NCI-H2081 treated with DMSO at 0.1 percent for 48 hours (cell line): ENCODE measurements at places on chromosomes 1 and 21.
A peak's percentile ranks its signal among the peaks of the same experiment; 100 is the strongest.

DNA sequence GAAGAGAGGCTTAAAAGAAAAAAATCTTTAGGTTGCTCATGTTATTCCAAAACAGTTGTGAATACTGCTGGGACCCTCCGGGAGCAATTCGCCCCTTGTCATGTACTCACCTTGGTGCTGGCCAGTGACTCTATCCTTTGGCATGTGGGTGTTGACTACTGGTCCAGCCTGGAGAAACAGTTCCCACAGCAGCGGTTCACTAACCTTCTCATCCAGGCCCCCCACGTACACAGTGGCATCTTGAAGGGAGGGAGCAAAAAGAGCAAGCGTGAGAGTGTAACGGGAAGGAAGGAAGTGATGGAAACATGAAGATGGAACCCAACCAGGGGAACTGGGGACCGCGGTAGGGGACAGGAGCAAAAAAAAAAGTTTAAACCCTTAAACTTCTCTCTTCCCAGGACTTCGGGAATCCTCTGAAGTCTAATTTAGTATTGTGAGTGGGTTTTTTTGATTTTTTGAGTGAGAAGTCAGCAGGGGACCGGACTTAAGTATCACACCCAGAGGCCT is 494 bp downstream of the SF3B4 start:
- DNase-seq: no peak

DNA sequence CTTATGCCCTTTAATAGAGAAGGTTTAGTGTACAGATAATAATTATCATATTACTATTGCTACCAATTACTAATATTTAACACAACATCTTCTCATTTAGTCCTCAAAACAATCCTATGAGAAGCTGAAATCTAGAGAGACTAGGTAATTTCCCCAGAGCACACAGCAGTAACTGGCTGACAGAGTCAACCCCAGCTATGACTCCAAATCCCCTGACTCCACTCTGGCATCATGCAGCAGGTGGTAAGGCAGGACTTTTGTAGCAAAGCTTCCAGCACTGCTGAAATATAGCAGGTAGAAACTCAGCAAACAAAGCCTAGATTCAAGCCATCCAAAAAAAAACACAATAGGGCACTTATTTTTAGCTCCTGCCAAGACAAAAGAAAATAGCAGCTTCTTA is 79.3 kb upstream of the RGS2 start:
- no peak for DNase-seq

DNA sequence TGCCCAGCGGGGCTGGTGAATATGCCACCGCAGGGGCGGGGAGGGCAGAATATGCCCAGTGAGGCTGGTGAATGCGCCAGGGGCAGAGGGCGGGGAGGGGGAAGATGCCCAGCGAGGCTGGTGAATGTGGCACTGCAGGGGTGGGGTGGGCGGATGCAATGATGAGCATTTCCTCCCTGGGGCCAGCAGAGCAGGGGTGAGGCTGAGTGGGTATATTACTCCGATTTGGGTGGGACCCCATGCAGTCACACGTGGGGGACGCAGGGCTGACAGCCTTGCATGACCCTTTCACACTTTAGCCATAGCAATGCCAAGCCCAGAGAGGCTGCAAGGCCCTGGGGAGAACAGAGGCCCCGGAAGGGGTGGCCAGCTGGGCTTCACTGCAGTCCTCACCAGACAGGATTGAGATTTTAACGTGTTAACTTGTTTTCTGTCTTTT is 9.3 kb upstream of the SLX9 start:
- no peak for DNase-seq

GRCh38 chr21:35333831-35334618 is 284.9 kb upstream of the RUNX1 start:
- DNase-seq: no peak

GRCh38 chr1:238592621-238593020 is 701.9 kb upstream of the ZP4 start:
- DNase-seq: no peak

DNA sequence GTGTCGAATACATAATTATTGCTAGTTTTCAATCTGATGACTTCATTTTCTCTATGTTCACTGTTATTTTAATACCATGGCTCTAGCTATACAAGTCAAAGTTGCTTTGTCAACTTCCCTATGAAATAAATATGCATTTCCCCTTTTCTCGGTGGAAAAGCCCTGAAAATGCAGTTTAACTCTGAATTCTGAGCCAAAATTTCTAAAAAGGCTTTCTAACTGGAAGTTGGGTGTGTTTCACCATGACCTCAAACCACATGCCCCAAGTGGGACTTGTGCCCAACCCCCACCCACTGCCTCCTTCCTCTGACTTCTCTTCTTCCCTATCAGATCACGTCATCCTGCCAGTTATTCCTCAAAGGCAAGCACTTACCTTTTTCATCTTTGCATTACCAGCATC is 8.9 kb downstream of the MKNK1 start:
- DNase-seq: no peak

DNA sequence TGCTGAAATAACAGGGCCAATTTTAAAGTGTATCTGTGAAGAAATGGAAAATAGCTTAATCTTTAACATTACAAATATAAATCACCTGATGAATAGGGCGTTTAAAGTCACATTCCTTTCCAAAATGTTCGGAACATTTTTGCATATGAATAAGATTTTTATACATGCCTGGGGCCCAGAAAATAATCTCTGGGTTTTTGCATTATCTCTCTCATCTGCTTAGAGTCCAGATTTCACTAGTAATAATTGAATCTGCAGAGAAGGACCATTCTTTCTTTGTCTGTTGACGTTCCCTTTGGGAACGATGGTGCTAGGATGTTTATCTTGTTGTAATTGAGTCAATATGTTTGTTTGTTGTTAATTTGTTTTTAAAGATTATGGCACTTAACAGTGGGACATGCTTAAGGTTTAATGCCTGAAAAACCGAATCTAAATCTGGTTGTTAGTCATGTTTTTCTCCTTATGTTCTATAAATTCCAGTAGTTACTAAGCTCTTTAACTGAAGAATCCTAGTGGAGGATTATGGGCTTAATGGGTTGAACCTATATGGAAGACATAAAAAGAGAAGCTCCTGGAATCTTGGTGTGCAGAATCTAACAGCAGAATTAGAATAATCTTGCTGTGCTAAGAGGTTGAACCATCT is 140.6 kb downstream of the VPS13D start:
- no peak for DNase-seq

DNA sequence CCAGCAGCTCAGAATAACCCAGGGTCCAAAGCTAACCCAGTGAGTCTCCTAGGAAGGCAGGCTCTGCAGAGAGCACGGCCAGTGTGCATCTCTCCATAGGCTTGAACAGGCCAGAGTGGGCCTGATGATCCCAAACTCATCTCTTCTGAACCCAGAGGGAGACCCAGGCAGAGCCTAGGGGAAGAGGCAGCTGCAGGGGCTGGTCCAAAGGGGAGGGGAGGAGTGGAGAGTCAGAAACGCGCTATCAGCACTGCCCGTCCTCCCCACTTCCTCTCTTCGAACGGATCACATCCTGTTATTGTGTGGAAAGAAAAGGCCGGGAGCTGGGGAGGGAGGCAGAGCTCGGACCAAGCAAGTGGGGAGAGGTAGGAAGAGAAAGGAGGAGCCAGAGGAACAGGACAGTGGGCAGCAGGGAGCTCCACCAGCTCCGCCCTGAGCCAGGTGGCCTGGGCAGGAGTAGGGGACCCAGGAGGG is 20.2 kb downstream of the TAL1 start:
- DNase-seq: no peak

DNA sequence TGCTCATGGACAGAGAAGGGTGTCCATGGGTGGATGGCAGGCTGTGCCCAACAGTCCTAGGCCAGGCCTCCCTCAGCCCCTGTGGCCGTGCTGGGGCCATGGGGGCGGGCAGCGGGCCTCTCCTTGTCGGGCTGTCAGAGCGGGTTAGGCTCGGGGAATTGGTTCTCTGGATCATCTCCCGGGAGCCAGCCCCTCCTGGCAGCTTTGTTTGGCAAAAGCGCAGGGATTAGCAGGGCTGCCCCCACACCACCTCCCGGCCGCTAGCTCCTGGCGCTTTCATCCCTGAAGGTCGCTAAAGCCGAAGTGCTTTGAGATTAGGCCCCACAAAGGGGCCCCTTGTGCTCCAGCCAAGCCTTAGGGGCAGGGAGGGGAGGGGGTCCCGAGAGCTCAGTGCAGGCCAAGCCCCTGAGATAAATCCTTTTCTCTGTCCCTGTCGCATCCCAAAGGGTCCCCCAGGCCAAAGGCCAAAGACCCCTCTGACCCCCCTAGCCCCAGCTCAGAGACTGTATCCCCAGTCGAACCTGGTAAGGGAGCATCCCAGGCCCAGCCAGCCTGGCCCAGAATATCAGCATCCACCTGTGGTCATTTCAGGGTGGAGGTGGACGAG is 9.8 kb upstream of the DMBX1 start:
- no peak for DNase-seq

GRCh38 chr1:10909697-10910680 is 102.5 kb upstream of the TARDBP start:
- no peak for DNase-seq

DNA sequence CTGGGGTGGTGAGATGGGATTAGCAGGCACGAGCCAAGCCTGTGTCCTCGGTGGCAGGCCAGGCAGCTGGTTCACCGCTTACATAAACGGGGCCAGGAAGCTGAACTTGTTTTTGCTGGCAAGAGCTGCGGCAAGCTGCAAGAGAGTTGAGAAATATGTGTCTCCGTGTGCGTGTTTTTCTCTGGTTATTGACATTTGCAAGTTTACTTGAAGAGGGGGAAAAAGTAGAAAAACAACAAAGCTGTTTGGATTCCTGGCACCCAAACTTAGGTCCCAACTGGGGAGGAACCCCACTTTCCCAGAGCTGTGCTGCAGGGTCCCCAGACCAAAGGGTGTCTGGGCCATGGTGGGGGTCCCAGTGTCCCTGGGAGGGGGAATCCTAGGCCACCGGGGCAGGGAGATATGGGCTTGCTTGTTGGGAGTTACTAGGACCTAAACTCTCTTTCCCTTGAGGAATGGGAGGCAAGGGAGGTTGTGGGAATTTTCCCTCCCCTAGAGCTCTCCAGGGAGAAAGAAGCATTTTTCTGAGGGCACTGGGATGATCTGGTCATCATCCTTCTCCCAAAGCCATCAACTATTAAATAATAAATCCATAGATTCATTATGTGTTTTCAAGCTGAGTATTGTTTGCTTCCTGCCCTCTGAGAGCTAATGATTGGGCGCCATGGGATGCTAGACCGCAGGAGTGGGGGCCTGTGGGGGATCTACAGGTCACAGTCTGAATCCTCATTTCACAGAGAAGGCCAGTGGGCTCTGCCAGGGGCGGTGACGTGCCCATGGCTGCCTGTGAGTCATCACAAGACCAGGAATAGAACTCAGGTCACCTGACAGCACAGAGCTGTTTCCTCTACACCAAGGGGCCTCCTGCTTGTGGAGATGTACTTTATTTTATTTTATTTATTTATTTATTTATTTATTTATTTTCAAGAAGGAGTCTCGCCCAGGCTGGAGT is 14.8 kb downstream of the IL6R start:
- no peak for DNase-seq

DNA sequence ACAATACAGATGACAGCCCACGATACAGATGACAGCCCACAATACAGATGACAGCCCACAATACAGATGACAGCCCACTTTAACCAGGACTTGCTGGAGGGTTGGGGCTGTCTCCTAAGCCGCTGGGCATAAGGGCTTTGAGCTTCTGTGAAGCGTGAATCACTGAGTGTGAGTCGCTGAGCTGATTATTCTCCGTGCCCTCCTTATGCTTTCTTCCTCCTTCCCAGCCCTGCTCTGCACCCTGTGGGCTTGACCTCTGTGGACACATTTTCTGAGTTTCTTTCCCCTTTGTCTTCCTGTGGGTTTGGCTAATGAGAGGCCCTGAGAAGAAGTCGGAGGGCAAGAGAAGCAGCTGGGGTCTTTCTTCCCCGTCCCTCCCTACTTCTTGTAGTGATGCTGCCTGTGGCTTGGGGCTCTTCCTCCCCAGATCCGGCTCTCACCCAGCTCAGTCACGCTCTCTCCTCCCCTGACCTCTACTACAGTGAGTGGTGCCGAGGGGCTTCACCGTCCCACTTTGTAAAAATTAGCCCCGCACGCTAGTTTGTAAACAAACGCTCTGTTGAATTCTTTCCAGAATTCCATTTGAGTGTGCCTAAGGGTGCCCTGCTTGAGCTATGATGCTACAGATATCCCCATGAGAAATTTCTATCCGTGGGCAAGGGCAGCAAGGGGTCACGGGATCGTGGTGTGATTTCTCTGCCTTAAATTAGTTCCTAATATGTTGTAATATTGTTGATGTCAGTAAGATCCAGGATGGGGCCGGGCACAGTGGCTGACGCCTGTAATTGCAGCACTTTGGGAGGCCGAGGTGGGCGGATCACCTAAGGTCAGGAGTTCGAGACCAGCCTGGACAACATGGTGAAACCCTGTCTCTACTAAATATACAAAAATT is 46.4 kb upstream of the SOD1 start:
- DNase-seq: no peak

GRCh38 chr1:167643441-167643840 is 13.4 kb downstream of the RCSD1 start:
- DNase-seq: no peak

GRCh38 chr1:182633657-182634281 is 29.6 kb upstream of the RGS16 start:
- peak; percentile 89 for DNase-seq

- no peak for DNase-seq
Measured at GRCh38 chr1:12087797-12088314, 24.8 kb downstream of the TNFRSF8 start.

DNA sequence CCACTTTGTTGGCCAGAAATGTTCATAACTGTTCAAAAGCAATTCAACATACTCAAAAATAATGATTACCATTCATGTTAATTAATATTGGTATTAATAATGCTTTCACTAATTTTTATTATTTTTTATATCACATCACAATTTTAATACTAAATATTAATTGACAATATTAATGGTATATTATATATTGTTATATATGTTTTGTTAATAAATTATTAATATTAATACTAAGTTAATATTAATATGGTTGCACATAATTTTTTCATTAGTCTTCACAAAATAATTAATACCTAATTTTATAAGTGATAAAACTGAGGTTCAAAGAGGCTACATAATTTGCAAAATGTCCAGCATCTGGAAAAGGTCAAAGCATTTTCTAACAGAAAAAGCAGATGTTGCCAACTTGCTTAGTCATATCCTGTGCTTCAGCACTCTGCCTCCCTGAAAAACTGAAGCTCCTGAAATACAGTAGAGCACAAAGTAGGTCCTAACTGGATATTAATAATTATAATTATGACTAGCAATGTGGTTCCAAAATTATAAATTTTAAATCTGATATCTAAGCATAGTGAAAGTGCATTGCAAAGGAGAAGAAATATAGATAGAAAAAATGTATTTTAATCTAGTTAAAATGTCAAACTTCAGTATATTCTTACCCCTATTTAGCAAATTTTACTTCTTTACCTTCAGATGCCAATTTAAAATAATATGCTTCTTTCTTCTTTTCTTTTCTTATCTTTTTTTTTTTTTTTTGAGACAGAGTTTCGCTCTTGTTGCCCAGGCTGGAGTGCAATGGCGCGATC is 123.2 kb upstream of the TNFSF4 start:
- DNase-seq: no peak

GRCh38 chr1:228873709-228874108 is 138.4 kb downstream of the RHOU start:
- no peak for DNase-seq

GRCh38 chr1:177700856-177701255 is 269.0 kb downstream of the SEC16B start:
- no peak for DNase-seq
